Natural killer cell treated with Interleukin-12 subunit alpha and Interleukin-12 subunit beta and Interleukin-15 and Interleukin-18, amount 100 ng/mL, for 72 hours (primary cell): ENCODE measurements at places on chromosomes 7 and 10.

GRCh38 chr7:99191869-99192596 is 15.9 kb downstream of the KPNA7 start:
- DNase-seq, result no peak

DNA sequence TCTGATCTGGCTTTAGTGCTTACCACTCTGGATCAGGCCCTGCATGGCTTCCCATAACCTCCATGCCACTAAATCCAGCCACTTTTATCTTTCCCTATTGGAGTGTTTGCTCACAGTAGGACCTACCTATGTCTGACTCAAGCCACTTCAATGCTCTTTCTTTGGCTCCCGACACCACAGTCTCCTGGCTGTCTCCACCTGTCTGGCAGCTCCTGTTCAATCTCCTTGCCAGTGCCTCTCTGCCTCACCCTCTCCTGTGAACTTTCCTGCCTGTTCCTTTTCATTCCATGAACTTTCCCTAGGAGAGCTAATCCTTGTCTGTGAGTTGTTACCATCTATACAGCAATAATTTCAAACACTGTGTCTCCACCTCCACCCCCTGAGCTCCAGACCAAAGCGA is 82.6 kb upstream of the UCN3 start:
- no peak for DNase-seq

GRCh38 chr10:77284797-77285196 is 352.8 kb downstream of the KCNMA1 start:
- DNase-seq, result no peak

GRCh38 chr7:9718071-9718661 is 1255.5 kb upstream of the PHF14 start:
- no peak for DNase-seq

DNA sequence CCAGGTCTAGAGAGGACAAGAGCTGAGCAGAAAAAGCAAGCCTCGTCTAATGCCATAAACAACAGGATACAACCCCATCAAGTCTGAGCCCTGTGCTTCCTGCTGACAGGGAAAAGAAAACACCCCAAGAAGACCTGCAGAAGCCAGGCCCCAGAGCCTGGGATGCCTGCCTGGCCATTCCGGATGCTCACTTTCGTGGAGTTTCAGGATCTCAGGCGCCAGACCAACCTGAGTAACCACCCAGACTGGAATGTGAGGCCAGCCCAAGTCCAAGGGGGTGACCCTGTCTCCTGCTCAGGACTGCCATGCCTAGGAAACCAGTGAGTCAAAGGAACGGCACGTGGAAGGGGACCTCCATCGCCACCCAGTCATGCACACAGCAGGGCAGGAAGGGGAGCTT is 74.3 kb downstream of the PLXNA4 start:
- no peak for DNase-seq

DNA sequence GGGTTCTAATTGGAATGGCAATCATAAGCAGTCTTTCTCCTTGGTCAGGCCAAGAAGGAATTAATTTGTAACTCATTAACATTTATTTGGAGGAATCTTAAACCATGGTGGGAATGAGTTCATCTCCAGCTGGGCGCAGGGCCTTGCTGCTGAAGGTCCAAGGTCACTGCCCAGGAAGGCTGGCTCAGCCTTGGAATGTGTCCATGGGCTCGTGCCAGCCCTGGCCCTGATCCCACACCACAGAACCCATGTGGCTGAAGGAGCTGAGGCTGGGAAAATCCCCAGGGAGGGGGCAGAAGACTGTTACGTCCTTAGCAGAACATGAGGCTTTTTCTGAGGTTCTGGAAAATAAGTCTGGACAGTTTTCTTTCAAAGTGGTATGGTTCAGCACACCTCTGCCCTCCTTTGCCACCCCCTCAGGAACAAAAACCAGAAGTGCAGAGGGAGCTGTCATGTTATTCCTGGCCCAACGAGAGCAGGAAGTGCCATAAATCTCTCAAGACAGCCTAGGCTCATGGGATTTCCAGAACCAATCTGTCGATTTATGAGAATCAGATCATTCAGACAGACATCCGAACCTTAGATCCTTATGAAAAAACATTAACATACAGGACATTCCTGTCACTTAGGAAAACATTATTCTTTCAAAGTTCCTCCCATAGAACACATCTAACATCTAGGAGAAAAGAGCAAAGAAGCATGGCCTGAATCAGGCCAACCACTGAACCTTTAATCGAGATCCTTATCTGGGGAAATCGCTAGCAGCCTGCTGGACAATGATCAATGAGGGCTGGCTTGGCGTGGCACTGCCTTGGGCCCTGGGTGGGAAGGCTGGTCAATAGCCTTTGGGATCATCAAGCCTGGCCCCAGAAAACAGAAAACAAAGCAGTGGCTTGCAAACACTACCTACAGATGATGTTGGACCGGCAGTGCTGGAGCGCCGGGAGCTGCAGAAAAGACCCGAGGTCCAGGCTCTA is 134.3 kb downstream of the TAX1BP1 start:
- no peak for DNase-seq

DNA sequence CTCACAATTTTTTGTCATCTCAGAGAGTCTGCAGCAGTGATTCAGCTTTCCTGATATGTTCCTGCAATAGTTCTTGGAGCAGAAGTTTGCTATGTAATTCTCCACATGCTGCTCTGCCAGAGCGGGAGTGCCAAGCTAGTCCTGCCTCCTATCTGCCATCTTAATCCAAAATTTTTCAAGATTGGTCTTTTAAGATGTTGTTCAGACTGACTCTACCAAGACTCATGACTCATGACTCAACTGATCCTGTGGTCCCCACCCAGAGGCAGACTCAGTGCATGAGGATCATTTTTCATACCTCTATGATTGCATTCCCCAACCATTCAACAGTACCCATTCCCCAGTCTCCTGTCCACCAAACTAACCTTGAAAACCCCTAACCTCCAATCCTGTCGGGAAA is 470.8 kb downstream of the INHBA start:
- no peak for DNase-seq

- DNase-seq, result peak; percentile 65
These were observed at the start of gene UBTD1 for GRCh38 chr10:97498841-97499560. Gene UBTD1, plus strand, starts transcription at chr10:97498924. Its CDS starts 280 bp downstream, at chr10:97499204.

DNA sequence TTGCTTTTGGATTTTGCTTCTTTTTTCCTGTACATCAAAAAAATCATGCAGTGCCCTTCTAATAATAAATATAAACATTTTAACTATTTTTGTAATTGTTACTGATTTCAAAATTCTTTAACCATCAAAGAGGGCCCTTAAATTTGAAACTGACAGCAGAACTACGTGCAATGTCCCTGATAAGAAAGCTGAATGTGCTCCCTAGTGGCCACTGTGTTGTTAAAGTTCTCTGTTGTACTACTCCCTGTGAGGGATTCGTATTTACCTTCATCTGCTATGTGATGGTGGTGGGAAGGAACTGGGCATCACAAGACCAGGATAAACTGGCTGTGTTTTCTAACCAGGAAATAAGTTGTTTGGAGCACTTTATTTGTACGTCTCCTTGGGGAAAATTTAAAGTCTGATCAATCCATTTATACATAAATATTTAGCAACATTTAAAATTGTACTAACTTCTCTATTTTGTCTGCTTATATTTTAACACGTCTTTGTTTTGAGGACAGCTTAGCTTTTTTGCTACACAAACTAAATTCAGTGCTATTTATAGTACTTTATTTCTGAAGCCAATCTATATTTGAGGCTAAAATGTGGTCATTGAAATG is 322.4 kb downstream of the HGF start:
- DNase-seq, result no peak

DNA sequence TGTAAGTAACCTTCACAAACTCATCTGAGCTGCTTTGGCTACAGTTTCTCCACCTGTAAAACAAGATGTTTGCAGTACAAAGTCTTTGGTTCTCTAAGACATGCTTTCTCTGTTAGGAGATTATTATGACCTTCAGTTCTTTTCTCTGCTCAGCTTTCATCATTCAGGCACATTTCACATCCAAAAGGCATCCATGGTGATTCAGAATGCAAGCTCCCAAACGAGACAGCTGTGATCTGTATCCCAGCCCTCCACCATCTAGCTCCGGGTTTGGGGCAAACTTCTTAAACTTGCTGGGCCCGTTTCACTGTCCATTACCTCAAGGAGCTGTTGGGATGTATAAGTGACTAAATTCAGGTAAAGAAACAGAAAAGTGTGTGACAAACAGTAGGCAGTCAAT is 95.8 kb upstream of the COL1A2 start:
- no peak for DNase-seq

DNA sequence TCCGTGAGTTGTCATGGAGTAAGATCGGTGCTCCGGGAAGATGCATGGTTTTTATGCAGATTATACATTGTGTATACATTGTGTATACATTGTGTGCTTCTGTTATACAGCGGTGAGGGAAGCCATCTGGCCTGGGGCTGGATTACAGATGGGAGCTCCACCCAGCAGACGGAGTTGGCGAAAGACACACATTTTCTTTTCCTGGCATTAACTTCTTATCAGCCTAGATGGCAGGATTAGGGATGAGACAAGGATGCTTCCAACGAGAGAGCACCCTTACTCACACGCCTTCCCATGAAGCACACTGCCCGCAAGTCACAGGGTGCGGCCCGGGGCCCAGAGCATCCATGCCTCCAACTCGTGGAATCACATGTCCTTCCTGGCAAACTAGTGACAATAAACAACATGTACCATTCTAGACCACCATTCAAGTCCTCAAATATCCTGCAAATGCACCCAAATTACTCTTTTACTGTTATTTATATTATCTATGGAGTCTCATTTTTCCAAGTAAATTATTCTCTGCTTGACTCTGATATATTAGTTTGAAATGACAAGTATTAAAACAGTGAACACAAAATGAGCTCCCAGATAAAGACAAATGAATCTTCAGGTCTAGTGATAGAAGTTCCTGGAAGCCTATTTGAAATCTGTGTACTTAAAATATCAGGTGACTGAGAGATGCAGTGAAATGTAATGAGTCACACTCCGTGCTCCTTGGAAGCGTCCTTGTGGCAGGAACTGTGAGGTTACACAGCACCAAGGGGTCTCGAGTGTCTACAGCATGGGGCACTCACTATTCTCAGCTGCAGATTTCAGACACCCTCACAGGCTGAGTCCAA is 29.8 kb upstream of the PPP2R2D start:
- no peak for DNase-seq

- no peak for DNase-seq
These were observed 14.3 kb upstream of the MALSU1 start for GRCh38 chr7:23284871-23285270.

DNA sequence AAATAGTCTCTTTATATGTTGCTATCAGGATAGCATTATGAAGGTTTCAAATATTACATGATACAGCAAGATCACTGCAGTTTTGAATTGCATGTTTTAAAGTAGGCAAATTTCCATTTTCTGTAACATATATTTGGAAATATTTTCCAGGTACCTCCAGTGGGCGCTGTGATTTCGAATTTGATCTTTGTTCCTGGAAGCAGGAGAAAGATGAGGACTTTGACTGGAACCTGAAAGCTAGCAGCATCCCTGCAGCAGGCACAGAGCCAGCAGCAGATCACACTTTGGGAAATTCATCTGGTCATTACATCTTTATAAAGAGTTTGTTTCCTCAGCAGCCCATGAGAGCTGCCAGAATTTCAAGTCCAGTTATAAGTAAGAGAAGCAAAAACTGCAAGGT is 299.0 kb downstream of the MALRD1 start:
- DNase-seq, result no peak

DNA sequence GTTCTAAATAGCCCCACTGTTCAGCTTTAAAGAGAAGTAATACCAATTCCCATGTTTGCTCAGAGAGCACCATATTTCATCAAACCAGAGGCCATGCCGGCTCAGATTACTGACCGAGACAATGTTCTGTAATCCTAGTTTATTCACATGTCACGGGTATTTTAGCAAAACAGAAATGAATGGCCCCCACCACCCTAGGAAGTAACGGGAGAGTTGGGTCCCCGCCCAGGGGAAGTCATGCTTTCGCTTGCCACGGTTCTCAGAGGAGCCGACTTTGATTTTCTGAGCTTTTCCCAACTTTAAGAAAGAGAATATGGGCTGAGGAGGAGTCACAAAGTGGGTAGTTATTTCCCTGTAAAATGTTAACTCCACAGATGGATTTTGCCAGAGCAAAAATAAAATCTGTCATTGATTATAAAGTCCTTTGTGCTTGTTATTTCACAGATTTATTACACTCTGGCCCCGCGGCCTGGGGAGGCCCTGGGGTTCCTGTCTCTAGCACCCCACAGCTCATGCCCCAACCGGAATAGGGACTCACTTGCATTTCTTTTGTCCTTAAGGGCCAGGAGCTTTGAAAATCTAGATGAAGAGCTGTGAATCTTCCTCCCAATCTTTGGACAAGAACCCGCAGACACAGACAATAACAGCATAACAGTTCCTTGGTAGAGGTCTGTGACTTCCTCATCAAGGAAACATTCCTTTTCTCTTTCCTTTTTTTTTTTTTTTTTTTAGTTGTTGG is 3.7 kb upstream of the GDF10 start:
- no peak for DNase-seq

DNA sequence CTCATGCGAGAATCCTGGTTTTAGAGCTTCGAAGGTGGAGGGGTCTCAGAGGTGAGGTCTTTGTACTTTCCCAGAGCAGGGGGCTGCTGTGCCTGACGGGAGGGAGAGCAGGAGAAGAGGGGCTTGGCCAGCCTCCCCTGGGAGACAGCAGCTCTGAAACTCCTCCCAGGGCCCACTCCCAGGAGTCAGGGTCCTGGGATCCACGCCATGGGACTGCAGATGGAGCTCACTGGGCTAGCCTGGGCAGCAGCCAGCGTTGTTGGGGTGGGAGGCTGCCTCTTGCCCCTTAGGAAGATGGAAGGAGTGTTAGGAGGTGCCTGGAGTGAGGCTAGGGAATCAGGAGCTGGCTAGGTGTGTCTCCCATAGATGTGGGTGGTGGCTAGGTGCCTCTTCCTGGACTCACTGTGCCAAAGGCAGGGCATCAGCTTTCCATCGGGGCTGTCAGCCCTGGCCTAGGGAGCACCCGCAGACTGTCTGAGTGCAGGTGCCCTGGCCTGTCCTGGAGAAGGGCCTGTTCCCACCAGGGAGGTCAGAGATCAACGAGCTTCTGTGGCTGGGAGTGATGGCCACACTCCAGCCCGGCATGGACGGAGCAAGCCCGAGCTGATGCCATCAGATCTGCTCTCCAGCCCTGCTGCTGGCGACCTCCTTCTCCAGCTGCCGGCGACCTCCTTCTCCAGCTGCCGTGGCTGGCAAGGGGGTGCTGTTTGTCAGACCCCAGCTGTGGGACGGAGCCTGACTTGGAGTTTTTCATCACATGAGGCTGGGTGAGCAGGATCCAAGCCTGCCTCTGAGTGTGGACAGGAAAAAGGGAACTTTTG is 111.3 kb downstream of the PTPN20 start:
- no peak for DNase-seq

- no peak for DNase-seq
These were observed 16.2 kb downstream of the RPS24 start for GRCh38 chr10:78049851-78050250.

- DNase-seq, result no peak
These were observed 49.9 kb upstream of the NANOS1 start for GRCh38 chr10:118979661-118980060.

DNA sequence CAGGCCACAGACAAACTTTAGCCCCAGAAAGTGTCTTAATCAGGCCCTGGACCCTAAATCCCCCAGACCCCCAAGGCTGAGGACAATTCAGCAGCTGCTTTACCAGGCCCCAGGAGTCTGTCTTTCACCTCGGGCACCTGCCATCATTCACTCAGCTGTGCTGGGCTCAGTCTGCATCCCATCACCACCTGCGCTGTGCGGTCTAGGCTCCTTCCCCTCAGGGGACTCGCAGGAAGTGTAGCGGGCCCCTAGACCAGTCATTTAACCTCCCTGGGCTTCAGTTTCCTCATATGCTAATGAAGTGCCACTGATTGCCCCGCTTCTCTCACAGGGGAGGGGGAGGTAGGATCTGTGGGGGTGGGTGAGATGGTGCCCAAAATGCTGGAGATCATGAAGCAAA is 76.4 kb upstream of the ZMIZ1 start:
- no peak for DNase-seq
